NCI-H2227 treated with DMSO at 0.1 percent for 48 hours (cell line): ENCODE measurements at places on chromosomes 1 and 21.

GRCh38 chr1:206661161-206661820, 23.4 kb upstream of the MAPKAPK2 start:
- no peak for DNase-seq

DNA sequence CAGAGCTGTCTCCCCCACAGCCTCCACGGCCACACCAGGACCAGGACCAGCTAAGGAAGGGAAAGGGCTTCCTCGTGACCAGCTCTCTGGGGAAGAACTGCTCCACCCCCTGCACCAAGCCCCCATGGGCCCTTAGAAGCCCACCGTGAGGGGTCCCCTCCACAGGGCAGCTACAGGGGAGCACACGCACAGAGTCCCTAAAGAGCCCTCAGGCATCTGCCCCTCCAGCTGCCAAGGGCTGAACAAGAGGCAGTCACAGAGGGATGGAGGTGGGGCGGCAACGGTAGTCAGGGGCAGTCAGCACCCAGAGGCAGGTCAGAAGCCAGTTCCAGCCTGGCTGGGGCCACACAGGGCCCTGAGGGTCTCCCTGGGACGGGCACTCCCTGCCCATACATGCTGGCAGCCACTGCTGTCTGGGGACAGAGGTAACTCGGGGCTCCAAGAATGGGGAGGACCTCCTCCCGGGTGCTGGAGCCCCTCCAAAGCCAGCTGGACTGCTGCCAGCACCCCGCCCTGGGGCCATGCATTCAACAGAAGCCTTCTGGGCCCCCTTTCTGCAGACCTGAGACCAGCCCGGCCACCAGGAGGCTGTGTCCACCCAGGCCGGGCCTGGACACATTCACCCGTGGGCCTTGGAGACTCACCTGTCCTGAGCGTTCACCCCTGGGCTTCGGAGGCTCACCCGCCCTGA, 18.7 kb downstream of the SLC19A1 start:
- DNase-seq = no peak

- DNase-seq = peak; percentile 47
Measured at GRCh38 chr1:180881806-180882509, 30.7 kb upstream of the KIAA1614 start.

- no peak for DNase-seq
Measured at GRCh38 chr21:34031835-34032370, 41.5 kb upstream of the MRPS6 start.

GRCh38 chr1:236552901-236553300, 29.1 kb downstream of the LGALS8 start:
- no peak for DNase-seq

GRCh38 chr21:36904093-36904666, 62.3 kb downstream of the HLCS start:
- no peak for DNase-seq

DNA sequence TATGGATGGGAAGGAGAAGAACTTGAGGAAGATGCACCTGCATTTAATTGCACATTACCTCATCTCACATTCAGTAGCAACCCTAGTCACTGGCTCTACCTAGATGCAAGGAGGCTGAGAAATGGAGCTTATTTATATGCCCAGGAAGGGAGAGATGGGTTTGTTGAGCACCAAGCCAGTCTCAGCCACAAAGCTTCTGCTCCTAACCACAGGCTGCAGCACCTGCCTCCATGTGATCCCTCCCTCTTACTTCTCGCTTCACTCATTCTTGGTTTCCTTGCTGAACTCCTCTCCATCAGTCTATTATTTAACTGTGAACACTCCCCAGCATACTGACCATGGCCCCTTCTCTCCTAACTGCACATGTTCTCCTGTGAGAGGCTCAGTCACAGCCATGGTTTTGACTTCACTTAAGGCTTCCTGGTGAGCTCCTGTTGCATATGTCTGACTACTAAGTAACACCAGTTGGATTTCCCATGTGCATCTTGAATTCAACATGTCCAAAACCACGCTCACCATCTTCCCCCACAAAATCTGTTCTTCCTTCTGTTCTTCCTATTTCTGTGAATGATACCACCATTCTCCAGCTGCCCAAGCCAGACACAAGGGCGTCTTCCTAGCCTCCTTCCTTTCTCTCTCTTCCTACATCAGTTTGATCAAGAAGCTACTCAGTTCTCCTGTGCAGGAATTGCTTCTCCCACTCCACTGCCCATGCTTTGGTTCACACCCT, 139.8 kb downstream of the AK5 start:
- no peak for DNase-seq

DNA sequence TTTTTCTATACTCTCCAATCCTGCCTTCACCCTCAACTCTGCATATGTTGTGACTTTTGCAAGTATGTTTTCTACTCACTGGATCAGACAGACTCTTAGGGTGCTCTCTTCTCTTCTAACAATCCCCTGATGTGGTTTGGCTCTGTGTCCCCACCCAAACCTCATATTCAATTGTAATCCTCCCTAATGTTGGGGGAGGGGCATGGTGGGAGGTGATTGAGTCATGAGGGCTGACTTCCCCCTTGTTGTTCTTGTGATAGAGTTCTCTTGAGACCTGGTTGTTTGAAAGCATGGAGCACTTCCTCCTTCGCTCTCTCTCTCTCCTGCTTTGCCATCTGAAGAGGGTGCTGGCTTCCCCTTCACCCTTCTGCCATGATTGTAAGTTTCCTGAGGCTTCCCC, 148.9 kb upstream of the IGSF21 start:
- no peak for DNase-seq

DNA sequence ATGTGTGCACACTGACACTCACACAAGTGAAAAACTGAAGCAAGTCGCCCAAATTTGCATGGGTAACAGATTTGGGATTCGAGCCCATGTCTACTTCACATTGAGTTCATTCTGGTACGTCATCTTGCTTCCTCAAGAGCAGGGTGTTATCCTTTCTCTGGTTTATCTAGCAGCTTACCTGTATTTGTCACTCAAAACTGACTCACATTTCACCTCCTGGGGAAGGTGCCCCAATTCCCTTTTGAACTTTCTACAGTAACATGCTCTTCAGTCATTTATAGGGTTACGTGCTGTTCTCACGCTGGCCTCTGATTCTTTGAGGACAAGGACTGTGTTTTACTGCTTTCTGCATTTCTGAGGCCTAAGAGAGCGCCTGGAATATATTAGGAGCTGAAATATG, 162.8 kb downstream of the PDE4B start:
- no peak for DNase-seq

GRCh38 chr1:246613096-246613758, 47.0 kb downstream of the CNST start:
- DNase-seq = no peak

GRCh38 chr1:21175324-21175669, 1.4 kb downstream of the EIF4G3 start:
- no peak for DNase-seq

GRCh38 chr1:248924696-248925532, 18.9 kb downstream of the PGBD2 start:
- peak; percentile 27 for DNase-seq

GRCh38 chr1:162626761-162627160, 5.5 kb upstream of the DDR2 start:
- no peak for DNase-seq

- no peak for DNase-seq
Measured at GRCh38 chr1:37995751-37996345, 6.0 kb upstream of the SF3A3 start.

DNA sequence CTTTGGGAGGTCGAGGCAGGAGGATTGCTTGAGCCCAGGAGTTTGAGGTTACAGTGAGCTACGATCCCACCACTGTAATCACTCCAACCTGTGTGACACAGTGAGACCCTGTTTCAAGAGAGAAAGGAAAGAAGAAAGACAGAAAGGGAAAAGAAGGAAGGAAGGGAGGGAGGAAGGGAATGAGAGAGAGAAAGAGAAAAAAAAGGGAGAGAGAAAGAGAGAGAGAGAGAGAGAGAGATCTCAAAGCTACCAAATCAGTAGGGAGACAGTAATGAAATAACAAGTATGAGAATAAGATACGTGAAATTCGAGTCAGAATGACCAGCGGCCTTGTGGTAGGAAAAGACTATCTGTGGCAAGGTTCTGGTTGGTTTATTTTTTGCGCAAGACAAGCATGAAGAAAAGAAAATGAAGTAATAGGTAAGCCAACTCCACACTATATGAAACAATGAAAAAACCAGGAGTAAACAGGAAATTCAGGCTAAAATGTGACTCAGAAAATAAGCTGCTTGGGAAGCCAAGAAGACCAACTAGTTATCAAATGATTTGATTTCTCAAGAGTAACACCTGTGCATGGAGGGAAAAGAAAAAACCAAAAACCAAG, 8.9 kb downstream of the MTF1 start:
- no peak for DNase-seq

DNA sequence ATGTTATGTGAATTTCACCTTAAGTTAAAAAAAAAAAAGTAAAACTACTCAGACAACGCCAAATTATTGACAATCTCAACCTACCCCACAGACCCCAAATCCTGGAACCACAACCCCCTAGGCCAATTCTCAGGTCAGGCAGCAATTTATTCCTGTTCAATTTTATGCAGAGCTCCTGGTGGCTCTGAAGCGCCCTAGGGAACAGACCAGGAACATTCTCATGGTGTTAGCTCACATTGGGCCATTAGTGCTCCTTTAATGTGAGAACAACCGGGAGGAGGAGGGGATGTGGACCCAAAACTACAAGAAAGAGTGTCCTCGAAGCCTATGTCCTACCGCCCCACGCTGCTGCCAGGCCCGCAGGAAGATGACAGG, 403 bp upstream of the PSEN2 start:
- peak; percentile 28 for DNase-seq

DNA sequence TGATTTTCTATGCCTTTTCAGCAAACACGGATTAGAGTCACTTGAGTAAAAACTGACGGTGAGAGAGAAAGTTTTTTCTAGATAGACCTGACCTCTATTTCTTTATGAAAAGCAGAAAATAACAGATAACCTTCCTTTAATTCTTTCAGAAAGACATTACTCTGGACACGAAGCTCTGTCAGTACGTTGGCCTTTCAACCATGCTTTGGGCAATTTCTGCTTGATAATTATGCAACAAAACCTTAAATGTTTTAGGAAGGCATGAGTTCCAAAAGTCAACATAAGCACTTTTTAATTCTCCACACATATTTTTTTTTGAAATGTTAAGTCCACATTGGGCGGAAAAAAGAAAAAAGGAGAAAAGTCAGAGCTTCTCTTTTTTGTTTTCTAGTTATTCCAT, 137.8 kb downstream of the AKT3 start:
- no peak for DNase-seq

- peak; percentile 55 for DNase-seq
Measured at GRCh38 chr21:43866260-43866629, 1.2 kb downstream of the AGPAT3 start.

DNA sequence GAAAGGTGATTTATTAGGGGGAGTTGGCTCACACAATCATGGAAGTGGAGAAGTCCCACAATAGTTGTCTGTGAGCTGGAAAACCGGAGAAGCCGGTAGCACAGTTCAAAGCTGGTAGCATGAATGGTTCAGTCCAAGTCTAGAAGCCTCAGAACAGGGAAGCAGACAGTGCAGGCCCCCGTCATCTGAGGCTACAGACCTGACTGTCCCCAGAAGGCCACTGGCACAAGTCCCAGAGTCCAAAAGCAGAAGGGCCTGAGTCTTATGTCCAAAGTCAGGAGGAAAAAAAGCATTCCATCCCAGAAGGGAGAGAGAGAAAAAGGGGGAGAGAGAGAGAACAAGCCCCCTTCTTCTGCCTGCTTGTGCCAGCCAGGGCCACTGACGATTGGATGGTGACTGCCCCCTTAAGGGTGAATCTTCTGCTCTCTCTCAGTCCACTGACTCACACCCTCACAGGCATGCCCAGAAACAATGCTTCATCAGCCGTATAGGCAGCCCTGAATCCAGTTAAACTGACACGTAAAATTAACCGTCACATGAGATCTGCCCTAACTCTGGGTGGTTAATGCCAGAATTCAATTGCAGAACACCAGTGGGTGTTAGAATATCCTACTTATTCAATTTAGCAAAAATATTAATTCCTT, 49.3 kb upstream of the POU2F1 start:
- no peak for DNase-seq

DNA sequence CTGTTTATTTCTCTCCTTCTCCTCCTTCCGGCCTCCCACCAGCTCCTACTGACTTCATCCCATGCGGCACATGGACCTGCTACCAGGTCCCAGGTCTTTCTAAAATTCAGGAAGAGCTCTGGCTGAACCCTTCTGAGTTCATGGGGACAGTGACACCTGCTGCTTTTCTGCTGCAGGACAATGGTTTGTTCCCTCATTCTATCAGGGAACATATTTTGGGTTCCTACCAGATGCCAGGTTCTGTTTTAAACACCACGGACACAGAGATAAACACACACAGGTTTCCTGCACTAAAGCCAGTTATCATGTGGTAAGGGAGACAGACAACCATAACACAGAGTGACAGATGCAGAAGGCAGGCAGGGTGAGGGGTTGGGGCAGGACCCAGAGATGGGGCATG, 114.0 kb upstream of the RAB4A start:
- no peak for DNase-seq

DNA sequence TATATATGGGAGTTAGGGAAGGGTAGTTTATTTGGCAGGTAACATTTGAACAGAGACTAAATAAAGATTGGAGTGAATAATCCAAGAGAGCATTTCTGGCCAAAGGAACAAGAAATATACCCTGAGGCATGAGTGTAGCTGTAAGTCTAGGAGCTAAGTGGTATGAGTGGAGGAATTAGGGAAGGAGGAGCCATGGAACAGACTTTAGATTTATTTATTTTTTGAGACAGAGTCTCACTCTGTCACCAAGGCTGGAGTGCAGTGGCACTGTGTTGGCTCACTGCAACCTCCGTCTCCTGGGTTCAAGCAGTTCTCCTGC, 18.4 kb downstream of the CAPZA1 start:
- DNase-seq = no peak

- DNase-seq = no peak
Measured at GRCh38 chr1:93399781-93400180, 48.1 kb upstream of the FNBP1L start.

GRCh38 chr1:110356379-110356778, 17.2 kb downstream of the RBM15 start:
- DNase-seq = no peak

DNA sequence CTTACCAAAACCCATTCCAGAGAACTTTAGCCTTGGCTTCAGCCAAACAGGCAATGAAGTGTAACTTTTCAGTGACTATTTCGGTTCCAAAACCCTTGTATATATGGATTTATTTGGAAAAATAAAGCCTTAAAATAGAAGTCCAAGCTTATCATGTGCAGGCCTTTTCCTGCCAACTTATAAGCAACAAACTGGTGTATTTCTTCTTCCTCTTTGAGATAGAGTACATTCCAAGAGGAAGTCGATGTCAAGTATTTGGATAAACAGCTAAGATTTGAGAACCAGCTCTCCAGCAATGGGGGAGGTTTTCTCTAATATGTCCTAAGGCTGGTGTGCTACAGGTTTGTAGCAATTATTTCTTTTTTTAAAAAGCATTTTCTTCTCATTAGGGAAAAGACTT, 407.8 kb downstream of the DUSP10 start:
- DNase-seq = no peak

DNA sequence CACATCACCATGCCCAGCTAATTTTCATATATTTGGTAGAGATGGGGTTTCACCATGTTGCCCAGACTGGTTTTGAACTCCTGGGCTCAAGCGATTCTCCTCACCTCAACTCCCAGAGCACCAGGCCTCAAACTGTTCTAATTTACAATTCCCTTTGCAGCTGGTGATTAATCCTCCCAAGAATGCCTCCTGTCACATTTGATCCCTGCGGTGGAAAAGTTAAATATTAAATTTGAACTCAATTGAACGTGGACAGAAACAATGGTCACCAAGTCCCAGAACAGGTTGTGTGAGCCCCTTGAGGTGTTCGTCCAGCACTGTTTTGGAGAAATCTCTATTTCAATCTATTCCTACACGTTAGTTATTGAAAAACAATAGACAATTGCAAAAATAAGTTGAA, 2.0 kb upstream of the ANKRD35 start:
- DNase-seq = no peak

- DNase-seq = no peak
Measured at GRCh38 chr1:220281159-220281574, 8.9 kb upstream of the RAB3GAP2 start.
